Activated CD8-positive, alpha-beta memory T cell treated with anti-CD3 and anti-CD28 coated beads, Interleukin-2, amount 50 U/mL, for 4 hours (primary cell): ENCODE measurements at places on chromosomes 7 and 10.

GRCh38 chr10:84196083-84196482, 1.7 kb downstream of the CDHR1 start:
- no peak for DNase-seq

- DNase-seq = no peak
Measured at GRCh38 chr7:95376632-95377400, 19.4 kb downstream of the PON3 start.

GRCh38 chr7:4133491-4134044, 548.5 kb upstream of the FOXK1 start:
- no peak for DNase-seq

GRCh38 chr10:122476333-122476695, 15.0 kb downstream of the HTRA1 start:
- no peak for DNase-seq

DNA sequence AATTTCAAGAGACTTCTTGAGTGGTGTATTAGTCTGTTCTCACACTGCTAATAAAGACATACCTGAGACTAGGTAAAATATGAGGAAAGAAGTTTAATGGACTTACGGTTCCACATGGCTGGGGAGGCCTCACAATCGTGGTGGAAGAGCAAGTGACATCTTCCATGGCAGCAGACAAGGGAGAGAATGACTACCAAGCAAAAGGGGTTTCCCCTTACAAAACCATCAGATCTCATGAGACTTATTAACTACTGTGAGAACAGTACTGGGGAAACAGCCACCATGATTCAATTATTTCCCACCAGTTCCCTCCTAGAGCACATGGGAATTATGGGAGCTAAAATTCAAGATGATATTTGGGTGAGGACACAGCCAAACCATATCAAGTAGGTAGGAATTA, 150.5 kb downstream of the PCDH15 start:
- DNase-seq = no peak

GRCh38 chr7:117862378-117862777, 10.9 kb downstream of the CTTNBP2 start:
- DNase-seq = no peak
